ENCODE measurements at places on chromosomes 7 and 10. TPM values are rescaled to one million over a fixed set of nuclear protein-coding genes. Genes with fewer than 3 reads are reported as not detected.

GRCh38 chr7:111159426-111159825, 68.5 kb downstream of the LRRN3 start:
- no peak for DNase-seq
- no peak overlapping the region for H3K4me3 ChIP-seq
- no peaks in the 10 kb centered on the region for H3K4me1 ChIP-seq
- no peaks in the 10 kb centered on the region for H3K27me3 ChIP-seq
- H3K36me3 ChIP-seq: no peaks in the 10 kb centered on the region

The CCDC136 gene
- 8.8 TPM for total RNA-seq

DNA sequence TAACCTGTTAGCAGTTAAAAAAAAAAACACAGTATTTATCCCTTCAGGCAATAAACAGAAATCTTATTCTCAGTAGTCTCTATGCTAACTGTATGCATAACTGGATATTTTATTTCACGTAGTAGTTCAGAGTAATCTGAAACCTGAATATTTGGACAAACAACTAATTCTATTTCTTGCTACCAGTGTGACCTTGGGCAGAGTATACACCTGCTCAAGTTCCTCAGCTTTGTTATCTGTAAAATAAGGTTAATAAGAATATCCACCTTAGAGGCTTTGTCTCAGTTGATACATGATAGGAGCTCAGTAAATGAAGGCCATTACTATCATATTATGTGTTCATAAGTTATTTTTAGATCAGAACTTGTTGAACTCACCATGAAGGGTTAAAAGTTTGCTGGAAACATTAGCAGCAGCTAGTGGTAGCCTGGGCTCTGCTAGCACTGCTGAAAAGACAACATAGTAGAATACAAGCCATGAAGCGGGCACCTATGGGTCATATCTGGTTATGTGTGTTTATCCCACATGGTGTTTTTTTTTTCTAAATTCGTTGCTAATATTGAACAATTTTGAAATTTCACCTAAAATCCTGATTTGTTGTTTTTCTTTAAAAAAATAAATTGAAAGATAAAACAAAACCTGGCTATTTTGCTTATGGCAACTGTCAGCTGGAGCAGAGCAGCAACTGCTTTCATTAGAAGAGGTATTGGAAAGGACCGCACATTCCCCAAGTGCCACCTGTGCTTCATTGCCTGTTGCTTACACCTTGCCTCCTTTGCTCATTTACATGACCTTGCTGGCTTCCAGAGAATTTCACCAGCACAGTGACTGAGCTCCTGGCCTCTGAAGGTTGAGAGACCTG, 303.0 kb downstream of the PRKG1 start:
- no peak overlapping the region for H3K4me3 ChIP-seq
- H3K36me3 ChIP-seq: no peaks in the 10 kb centered on the region
- no peak overlapping the region for H3K27ac ChIP-seq

DNA sequence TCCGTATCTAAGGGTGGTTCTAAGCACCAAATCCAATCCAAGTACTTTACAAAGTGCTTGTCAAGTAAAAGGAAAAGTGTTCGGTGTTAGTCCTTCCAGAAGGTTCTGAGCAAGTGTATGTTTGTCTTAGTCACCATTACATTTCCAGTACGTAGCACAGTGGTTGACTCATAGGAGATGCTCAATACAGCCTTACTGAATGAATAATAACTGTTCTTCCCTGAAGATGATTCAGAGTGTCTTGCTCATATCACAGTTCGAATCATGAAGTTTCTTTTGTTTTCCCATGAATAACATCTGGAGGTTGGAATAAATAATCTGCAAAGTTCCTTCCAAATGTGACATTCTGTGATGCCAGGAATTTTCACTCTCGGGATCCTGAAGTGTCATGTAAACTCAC, 53.4 kb downstream of the WNT2 start:
- DNase-seq: no peak
- no peak overlapping the region for H3K27ac ChIP-seq
- peaks cover 17% of the 10 kb centered on the region for H3K27me3 ChIP-seq
- no peaks in the 10 kb centered on the region for H3K36me3 ChIP-seq
- H3K4me1 ChIP-seq: peaks cover 4% of the 10 kb centered on the region
- H3K4me3 ChIP-seq: no peak overlapping the region

The CFAP69 gene
- total RNA-seq: 0.48 TPM

DNA sequence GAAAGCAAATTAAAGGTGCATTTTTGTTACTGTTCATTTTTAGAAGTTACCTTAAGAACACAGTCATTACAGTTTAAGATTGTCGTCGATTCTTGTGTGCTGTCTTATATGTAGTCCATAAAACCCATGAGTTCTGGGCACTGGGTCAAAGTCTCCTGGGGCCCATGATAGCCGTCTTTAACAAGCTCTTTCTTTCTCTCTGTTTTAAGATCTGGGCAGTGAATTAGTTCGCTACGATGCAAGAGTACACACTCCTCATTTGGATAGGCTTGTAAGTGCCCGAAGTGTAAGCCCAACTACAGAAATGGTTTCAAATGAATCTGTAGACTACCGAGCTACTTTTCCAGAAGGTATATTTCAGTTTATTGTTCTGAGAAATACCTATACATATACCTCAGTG, 90.7 kb upstream of the CAPZA2 start:
- no peak overlapping the region for H3K27ac ChIP-seq
- no peak for DNase-seq
- peaks cover 27% of the 10 kb centered on the region for H3K27me3 ChIP-seq
- no peaks in the 10 kb centered on the region for H3K36me3 ChIP-seq
- H3K4me1 ChIP-seq: peaks cover 7% of the 10 kb centered on the region

Data from activated CD4-positive, alpha-beta memory T cell treated with anti-CD3 and anti-CD28 coated beads for 36 hours (primary cell).